Thymus (tissue), 14 donors: ENCODE measurements at places on chromosomes 2 and 18. TPM values are rescaled to one million over a fixed set of nuclear protein-coding genes. Genes with fewer than 3 reads are reported as not detected.

The RFX8 gene
- 1.0 TPM for total RNA-seq

The RNASEH1 gene
- 15.7 TPM for total RNA-seq

The SERPINB5 gene
- total RNA-seq = 6.1 TPM

The QPCT gene
- 11.4 TPM for total RNA-seq

GRCh38 chr2:129293326-129293725 is 686.1 kb upstream of the RAB6C start:
- no peaks in the 10 kb centered on the region for H3K4me1 ChIP-seq
- H3K27me3 ChIP-seq = no peaks in the 10 kb centered on the region

- H3K36me3 ChIP-seq = no peaks in the 10 kb centered on the region
- no peak for DNase-seq
- peaks cover 10% of the 10 kb centered on the region for H3K27me3 ChIP-seq
- no peaks in the 10 kb centered on the region for H3K4me1 ChIP-seq
- no peak overlapping the region for H3K27ac ChIP-seq
Observed at GRCh38 chr2:74915743-74916142, 42.7 kb upstream of the POLE4 start.
